ENCODE measurements at places on chromosomes 4 and X.
A peak's percentile ranks its signal among the peaks of the same experiment; 100 is the strongest.

- no peak for DNase-seq
These were observed 1069.5 kb downstream of the FAM133A start for GRCh38 chrX:94743478-94743877.

- DNase-seq, result no peak
These were observed 92.5 kb upstream of the ZFP42 start for GRCh38 chr4:187903106-187903505.

GRCh38 chr4:108596344-108596743 is 24.0 kb upstream of the RPL34 start:
- no peak for DNase-seq

GRCh38 chrX:16114611-16115010 is 8.8 kb upstream of the GRPR start:
- DNase-seq, result no peak

GRCh38 chr4:174122705-174123104 is 160.8 kb downstream of the FBXO8 start:
- no peak for DNase-seq

DNA sequence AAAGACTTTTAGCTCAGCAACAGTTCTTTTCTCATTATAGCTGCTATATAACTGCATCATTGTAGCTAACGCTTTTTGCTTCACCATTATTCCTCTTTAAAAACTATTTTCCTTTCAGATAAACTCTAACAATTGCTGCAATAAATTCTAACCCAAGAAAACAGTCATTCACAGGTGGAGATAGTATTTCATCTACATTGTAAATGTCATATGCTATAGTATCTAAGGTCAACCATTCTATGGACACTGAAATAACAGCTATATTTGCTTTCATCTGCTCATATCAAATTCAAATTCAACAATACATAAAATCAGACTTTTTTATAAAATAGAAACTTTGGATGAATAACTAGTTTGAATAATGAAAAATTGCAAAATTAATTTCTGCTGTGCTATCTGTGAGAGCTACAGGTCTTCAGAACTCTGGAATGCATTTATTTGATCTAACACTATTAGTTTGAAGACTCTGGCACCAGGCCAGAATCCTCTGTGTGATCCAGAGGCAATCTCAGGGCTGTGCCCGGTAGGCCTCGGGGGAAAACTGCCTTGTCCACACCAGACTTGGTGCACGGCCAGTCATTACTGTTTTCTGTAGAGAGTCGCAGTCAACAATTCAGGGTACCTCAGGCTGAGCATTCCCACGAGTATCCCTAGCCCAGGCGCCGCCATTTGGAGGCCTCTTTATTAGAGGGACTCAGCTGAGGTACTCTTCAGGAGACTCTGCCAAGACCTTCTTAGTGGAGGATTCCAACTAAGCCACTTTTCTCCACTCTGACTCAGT is 332.4 kb downstream of the SLC7A11 start:
- DNase-seq, result no peak

- DNase-seq, result no peak
These were observed 14.5 kb downstream of the CHRNA9 start for GRCh38 chr4:40349561-40350198.

DNA sequence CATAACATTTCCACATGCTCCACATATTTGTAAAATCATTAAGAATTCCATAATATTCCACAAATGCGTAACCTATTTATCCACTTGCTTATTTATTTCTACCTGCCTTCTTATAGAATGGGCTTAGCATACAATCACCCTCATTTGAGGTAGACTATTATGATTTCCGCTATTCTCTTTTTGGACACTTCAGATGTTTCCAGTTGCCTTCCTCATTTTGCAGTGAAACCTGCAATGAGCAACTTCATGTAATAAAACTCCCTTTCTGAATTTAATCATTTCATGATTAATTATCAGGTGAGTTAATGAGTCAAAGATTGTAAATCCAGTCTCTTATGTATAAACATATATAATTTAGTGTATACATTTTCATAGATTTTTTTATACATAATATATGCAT is 58.0 kb downstream of the PPP3CA start:
- no peak for DNase-seq

GRCh38 chrX:31555506-31555905 is 483.7 kb upstream of the FTHL17 start:
- no peak for DNase-seq

DNA sequence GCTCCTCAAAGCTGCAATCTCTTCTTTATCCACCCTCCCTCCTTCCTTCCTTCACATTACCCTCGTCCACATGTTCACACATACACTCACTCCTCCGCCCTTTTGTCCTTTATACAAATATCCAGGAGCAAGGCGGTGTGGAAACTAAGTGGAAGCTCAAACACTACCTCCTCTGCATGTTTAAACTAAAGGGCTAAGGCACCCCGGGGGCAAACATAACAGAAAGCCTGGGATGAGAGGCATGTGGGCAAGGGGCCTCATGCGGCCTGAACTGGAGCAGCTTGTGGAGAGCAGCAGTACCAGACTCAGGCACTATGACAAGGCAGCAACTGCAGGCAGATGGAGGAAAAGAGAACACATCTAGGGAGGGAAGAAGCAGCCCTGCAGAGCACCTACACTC is 9.5 kb downstream of the MAB21L2 start:
- no peak for DNase-seq

GRCh38 chr4:793093-793861 is 32.7 kb downstream of the CPLX1 start:
- no peak for DNase-seq

GRCh38 chr4:15003891-15004738 is 1.8 kb downstream of the CPEB2 start:
- peak; percentile 45 for DNase-seq

DNA sequence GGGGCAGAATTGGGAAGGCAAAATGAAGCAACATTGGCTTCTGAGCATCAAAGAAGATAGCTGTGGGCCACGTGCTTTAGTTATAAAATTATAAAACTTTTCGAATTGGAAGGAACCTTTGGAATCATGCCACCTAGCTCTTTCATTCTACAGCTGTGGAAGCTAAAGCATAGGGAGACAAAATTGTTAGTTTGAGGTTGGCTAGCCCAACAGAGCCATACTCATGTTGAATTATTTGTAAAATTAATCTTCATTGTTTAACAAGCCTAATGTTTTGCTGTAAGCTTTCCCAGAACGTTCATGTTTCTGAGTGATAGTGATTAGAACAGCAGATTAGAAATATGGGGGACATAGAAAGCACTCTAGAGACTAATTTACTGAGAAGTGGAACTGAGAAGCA is 35.9 kb downstream of the HHIP start:
- no peak for DNase-seq
